ENCODE measurements at places on chromosomes 7 and 10.
A peak's percentile ranks its signal among the peaks of the same experiment; 100 is the strongest.

GRCh38 chr10:88233870-88234269 lies 349.2 kb downstream of the RNLS start:
- DNase-seq = no peak

GRCh38 chr7:37201003-37201875 lies 247.4 kb downstream of the ELMO1 start:
- DNase-seq = peak; percentile 52

- DNase-seq = no peak
Measured at GRCh38 chr10:20017961-20018360, 201.7 kb downstream of the PLXDC2 start.

- DNase-seq = no peak
Measured at GRCh38 chr7:4127909-4128560, 554.1 kb upstream of the FOXK1 start.

- DNase-seq = no peak
Measured at GRCh38 chr10:122326806-122327205, 47.7 kb upstream of the PLEKHA1 start.

DNA sequence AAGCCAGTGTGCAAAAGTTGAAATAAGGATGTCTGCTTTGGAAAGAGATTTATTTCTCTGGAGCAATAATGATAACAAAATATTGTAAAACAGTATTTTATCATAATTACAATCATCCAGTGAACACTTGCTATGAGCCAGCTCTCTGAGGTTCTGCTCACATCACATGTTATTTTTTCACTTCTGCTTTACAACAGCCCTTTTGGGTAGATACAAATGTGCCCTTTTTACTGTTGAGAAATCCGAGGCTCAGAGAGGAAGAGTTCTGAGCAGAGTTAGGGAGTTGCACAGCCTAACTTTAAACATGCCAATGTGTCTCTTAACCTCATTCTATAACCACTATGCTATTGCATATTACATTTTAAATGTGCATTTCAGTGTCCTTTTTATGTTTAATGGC lies 232.6 kb upstream of the CDC14C start:
- DNase-seq = no peak

GRCh38 chr10:59799421-59799820 lies 46.2 kb upstream of the MRLN start:
- DNase-seq = no peak

DNA sequence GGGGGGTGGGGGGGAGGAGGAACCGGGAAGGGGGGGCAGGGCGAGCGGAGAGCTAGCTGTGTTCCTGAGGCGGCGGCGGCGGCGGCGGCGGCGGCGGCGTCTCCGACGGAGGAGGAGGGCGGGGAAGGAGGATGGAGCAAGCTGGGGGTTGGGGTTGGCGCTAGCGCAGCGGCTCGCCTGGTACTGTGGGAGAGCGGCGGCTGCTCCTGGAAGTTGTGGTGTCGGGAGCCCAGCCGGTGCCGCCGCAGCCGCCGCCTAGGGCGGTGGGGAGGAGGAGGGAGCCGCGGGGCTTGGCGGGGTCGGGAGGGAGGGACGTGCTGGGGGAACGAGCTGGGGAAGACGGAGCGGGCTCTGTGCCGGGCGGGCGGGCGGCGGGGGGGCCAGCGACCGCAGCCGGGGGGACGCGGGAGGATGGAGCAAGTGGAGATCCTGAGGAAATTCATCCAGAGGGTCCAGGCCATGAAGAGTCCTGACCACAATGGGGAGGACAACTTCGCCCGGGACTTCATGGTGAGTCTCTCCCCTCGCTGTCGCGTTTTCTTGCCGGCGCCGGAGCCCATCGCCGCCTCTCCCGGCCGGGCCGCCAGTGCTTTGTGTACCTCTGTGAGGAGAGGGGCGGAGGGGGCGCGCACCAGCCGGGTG lies at the start of gene PTPN12:
TSS of gene PTPN12 (plus strand) at position 160 of the 642 bp plus-strand sequence. CDS start at position 412, 252 bp downstream.
- peak; percentile 67 for DNase-seq

DNA sequence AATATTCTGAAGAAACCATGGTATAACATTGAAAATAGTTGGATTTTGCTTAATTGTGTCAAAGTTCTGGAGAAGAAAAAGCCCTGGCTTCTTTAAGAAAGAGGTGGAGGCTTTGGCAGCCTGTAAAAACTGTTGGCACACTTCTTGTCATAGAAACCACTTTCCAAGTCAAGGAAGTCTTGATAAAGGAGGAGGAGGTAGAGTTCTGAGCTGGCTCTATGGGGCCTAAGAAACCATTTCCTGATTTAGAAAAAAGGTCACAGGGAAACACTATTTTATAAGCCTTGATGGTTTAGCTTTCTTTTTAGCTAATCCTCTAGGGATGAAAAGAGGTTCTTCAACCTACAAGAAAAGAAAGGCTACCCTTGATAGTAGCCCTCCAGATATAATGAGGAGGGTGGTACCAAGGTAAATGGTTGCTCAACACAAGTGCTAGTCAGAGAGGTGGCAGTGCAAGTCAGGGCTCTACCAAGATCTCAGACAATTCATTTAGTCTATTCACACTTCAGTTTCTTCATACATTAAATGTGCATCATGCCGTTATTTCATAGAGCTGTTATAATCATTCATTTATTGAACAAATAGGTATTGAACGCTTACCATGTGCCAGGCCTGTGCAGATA lies 346.9 kb downstream of the RNLS start:
- no peak for DNase-seq

GRCh38 chr7:96648784-96649183 lies 60.9 kb downstream of the SEM1 start:
- DNase-seq = no peak

DNA sequence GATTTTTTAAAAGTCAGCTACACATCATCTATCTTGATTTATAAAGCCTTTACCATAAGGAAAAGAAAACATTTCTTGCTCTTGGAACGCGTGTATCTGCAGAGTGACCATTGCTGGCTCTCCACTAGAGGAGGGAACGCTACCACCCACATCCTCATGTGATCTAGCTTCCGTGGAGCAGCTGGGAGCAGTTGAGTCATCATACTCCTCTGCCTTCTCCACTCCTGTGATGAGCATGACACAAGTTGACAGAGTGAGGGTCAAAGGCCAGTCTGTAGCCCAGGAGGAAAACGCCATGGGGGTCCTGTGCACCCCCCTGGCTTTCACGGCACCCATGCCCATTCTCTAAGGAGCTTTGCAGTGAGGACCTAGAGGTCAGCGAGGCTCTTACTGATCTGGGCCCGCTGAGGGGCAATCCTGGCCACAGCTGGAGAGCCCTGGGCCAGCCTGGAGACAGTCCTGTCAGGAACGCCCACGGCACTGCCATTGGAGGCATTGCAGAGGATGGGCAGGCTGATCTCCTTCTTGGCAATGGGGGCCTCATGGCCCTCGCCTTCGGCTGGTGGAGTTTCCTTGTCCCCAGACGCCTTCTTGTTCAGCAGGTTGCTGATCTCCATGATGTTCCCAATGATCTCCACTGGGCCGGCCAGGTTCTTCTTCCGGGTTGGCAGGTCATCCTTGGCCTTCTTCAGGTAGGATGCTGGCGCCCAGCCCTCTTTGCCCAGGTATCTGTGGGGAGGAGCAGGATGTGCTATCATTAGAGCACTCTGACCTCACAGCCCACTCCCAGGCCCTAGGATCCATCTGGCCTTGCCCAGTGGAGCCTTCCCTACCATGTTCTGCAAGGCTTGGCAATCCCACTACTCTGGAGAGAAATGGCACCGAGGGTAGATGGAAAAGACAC lies 119.2 kb downstream of the NEURL1 start:
- no peak for DNase-seq

- no peak for DNase-seq
Measured at GRCh38 chr10:59079386-59080226, 96.8 kb upstream of the PHYHIPL start.

DNA sequence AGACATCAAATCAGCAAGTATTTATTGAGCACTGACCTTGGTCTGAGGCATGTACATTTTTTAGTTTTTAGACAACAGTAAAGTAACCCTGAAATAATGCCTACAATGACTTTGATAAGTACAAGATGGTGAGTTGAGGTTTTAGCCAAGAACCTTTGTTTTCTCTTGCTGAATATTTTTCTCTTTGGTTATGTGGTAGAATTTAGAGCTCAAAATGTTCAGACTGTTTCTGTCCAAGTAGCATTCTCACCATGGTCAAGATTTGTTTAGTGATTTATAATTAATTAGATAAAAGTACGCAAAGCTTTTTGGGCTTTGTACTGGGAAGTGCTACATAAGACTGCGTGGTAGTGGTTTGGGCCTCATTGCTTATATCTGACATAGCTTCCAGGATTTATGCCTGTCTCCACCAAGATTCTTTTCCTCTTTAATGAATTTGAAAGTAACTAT lies 102.4 kb downstream of the KAT6B start:
- DNase-seq = no peak

- no peak for DNase-seq
Measured at GRCh38 chr10:125000366-125001312, 58.7 kb downstream of the ZRANB1 start.

DNA sequence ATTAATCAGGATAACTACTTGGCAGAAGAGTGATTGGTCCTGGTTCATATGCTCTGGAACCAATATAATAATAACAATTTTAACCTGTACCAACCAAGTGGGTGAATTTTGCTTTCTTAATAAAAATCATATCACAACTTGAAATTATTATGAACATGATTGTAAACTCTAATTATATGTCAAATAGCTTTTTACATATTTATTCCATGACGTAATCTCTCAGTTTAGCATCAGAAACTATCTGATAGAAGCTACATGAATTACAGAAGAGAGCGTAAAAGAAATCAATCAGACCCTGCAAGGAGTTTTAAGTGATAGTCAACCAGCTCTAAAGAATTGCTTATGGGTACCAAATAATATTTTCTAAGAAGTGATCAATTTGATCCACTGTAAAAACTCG lies 10.1 kb downstream of the GNG11 start:
- no peak for DNase-seq

- DNase-seq = no peak
Measured at GRCh38 chr7:24346716-24347115, 62.7 kb downstream of the NPY start.
